ENCODE measurements at places on chromosomes 2 and 18. TPM values are rescaled to one million over a fixed set of nuclear protein-coding genes. Genes with fewer than 3 reads are reported as not detected.
A peak's percentile ranks its signal among the peaks of the same experiment; 100 is the strongest.

The FTCDNL1 gene
- polyA plus RNA-seq = 1.4 TPM

The PSTPIP2 gene
- 2.4 TPM for polyA plus RNA-seq

DNA sequence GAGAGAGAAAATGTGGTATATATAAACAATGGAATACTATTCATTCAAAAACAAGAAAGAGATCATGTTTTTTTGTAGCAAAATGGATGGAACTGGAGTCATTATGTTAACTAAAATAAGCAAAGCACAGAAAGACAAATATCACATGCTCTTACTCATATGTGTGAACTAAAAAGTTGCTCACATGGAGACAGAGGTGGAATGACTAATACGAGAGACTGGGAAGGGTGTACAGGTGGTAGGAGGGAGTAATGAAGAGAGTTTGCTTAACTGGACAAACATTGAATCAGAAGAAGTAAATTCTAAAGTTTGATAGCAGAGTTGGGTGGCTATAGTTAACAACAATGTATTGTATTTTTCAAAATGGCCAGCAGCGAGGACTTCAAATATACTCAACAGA lies 1080.7 kb upstream of the CHAC2 start:
- DNase-seq = no peak

GRCh38 chr18:11124054-11124453 lies 25.3 kb downstream of the PIEZO2 start:
- no peak for DNase-seq

GRCh38 chr2:158228943-158229508 lies 127.3 kb downstream of the UPP2 start:
- no peak for DNase-seq

DNA sequence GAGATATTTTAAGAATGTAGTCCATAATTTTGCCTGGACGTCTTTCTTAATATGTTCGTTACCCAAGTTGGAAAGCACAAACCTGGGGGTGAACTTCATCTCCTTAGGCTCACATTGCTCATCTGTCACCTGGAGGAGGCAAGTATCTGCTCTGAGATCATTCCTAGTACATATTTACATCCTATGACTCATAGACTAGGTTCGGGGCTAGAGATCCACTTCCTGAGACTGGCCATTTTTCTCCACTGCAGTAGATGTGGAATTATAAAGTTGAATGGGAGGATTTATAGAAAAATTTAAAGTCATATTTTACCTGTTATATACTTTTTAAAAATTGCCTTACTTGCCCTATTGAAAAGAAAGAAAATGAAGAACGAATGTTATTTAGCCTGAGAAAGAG lies 77.5 kb upstream of the PROKR1 start:
- no peak for DNase-seq

DNA sequence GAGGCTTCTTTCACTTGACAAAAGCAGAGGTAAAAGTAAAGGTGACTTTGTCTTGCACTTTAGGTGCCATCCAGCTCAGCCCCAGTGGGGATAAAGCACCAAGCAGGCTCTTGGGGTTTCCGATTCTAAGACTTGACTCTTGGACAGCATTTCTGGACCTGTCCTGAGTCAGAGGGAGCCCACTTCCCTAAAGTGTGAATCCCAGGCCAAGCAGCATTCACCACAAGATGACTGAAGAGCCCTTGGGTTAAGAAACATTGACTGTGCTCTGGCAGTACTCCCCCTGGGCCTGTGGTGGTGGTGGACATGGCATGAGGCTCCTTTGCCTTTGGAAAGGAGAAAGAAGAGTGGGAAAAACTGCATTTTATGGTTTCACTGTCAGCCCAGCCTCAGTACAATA lies 638.0 kb upstream of the VRK2 start:
- no peak for DNase-seq

GRCh38 chr18:26697186-26697884 lies 149.0 kb upstream of the KCTD1 start:
- DNase-seq = no peak

DNA sequence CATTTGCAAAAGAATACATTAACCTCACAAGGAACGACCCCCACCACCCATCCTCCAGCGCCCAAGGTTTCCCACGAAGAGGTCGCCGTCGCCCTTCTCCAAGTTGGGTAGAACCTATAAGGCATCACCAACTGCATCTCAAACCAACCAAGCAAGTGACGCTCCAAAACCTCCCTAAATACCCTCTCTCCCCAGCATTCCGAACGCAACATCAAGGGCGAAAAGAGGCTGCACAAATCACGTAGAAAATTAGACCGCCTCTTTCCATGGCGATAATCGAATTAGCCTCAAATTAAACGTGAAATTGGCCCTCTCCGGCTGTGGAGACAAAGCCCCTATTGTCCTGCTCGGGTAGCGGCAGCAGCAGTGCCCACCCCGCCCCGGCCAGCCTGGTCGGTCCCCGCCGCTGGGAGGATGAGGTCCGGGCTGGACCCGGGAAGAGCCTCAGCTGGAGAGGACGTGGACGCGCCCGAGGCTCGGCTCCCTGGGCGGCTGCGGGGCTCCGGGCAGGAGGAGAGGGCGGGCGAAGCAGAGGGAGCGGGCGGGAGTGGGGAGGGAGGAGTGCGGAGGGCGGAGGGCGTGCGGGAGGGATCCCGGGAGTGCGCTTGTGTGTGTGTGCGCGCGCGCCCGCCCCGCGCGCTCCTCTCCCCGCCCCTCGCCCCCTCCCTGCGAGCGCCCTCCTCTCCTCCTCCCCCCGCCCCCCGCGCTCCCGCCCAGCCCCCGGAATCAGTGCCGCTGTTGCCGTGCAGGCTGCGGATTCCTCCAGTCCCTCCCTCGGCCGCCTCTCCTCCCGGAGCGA lies at the start of gene SPTBN1:
TSS of gene SPTBN1 (plus strand) at position 765 of the 799 bp plus-strand sequence. CDS start 70,092 bp downstream, outside the sequence.
- peak; percentile 81 for DNase-seq

DNA sequence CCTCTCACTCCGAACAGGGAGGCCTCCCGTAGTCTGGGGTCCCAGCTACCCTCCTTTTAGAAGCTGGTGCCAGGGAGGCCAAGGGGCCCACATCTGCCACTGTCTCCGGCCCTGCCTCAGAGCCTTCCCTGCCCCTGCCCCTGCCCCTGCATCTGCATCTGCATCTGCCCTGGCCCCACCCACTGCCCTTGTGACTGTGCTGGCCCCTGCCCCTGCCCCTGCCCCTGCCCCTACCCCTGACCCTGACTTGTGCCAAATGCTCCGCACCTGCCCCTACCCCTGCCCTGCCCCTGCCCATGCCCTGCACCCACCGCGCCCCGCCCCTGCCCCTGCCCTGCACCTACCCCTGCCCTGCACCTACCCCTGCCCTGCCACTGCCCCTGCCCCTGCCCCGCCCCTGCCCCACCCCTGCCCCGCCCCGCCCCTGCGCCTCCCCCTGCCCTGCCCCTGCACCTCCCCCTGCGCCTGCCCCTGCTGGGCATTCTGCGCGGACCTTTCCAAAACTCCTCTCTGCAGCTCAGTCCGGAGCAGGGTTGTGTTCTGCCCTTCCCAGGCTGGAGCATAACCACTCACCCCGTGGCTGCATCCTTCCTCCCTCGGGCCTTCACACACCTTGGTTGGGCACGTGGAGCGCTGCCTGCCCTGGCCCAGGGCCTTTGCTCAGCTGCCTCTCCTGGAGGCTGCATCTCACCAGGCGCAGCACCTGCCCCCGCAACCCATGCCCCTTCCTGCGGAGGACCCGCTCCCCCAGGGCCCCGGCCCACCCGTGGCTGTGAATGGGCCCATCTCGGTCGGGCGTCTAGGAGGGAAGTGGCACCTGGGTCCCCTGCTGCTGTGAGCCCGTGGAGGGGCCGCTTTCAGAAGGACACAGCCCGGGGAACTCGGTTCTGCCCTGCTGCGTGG lies 5.4 kb downstream of the SNTG2 start:
- DNase-seq = no peak

- no peak for DNase-seq
Measured at GRCh38 chr2:181036848-181037603, 56.6 kb downstream of the UBE2E3 start.

The MSTN gene
- 32.8 TPM for polyA plus RNA-seq

The SPC25 gene
- polyA plus RNA-seq = 7.5 TPM

The EFHD1 gene
- polyA plus RNA-seq = 30.1 TPM

DNA sequence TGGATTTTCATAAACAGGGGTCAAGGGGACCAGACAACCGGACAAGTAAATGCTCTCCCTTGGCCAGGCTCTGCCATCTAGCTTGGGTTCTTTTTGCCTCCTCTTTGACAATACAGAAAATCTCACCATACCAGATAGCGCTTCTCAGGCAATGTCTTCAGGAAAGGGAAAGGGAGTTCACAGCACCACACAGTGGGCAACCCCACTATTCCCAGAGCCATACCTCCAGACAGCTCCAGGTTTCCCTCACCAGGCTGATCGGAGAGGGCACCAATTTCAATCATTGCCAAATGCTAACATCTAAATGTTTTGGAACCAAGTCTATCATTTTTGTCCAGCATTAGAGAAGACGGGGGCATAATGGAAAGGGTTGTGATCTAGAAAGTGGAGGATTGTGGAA lies 28.1 kb downstream of the CCDC68 start:
- DNase-seq = no peak

DNA sequence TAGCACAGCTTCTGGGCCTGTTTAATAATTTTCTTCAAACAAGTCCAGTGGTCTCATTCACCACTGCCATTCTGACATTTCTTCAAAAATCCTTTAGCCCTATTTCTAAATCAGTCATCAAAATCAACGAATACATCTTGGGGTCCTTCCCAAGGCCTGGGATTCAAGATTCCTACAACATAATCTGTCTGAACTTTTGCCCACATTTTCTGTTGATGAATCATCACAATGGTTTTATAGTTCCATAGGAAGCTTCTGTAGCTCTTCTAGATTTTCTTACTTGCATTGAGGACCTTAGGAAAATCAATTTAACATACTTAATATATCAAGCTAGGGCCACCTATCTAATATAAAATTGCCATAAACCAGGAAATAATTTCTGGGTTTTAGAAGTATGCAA lies 811.8 kb upstream of the ACVR2A start:
- no peak for DNase-seq

The C1GALT1C1L gene
- polyA plus RNA-seq = 1.0 TPM

DNA sequence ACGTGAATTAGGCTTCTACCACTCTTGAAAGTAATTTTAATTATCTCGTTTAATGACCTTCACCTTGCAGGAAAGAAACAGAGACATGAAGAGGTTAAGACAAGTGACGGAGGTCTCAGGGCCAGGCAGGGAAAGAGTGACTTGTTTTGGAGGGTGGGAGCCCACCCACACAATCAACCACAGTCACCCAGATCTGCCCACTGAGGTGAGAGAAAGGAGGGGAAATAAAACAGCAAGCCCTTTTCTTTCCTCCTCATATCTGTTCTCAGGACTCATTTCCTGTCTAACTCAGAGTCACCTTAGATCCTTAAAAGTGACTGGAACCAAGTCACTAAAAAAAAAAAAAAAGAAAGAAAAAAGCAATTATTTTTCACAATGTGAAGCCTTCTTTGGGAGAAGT lies 26.8 kb downstream of the ATP8B1 start:
- no peak for DNase-seq

DNA sequence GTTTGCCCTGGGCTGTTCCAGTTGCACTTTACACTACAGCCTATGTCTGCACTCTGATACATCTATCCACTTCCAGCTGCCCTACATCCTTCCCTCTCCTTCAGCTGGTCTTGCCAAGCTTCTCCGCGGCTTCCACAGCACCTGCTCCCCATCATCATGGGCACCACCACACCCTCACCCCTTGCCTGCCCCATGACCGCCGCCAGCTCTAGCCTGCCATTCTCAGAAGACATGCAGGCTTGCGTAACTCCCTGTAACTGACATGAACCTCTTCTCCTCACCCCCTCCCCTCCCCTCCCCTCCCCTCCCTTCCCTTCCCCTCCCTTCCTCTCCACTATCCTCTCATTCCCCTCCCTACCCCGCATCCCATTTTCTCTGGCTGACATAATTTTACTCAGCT lies 46.0 kb downstream of the PAX8 start:
- DNase-seq = no peak

DNA sequence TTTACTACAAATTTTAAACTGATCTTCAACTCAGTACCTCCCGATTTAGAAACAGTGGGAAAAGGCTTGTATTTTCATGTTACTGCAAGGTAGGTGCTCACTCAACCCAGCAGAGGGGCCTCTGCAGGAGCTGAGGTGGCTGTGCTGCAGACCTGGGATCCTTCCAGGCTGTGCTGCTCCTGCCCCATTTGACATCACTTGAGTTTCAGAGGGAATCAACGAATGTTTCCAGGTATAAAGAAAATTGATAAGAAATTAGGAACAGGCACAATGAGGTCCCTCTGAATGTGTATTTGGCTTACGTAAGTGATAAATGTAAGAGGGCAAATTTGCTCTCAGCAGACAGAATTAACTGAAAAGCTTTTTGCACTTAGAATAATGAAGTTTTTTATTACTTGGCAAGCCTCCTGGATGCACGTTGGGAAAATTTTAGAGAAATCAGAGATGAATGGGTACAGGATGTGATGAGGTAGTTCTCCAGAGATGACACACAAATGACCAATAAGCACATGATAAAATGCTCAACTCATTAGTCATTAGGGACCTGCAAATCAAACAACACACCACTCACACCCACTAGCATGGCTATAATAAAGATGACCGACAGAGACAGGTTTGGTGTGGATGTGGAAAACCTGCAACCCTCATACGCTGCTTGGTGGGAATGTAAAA lies 114.0 kb downstream of the NOL10 start:
- no peak for DNase-seq

The TMEM163 gene
- polyA plus RNA-seq = 0.86 TPM

The REG3A gene
- polyA plus RNA-seq = not detected

DNA sequence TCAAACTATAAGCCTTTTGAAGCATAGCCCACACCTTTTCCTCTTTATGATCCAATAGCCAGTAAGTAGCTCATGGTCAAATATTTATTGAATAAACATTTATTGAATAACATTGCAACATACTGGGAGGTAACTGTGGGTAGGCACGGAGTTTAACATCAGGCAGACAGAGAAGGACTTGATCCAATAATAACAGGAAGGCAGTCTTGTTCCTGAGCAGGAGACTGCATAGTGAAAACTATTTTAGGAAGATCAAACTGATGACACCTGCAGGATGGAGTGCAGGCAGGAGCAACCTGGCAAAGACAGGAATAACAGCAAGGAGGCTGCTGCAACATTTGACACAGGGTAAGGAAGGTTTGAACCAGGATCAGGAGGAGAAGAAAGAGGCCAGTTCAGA lies 3.1 kb upstream of the DCTN1 start:
- no peak for DNase-seq
